Activated CD8-positive, alpha-beta memory T cell treated with anti-CD3 and anti-CD28 coated beads for 1 hour (primary cell): ENCODE measurements at places on chromosomes 3 and 15.

- DNase-seq: no peak
These were observed 149.9 kb downstream of the LRRK1 start for GRCh38 chr15:101068961-101069653.

GRCh38 chr3:61066800-61067199 is 184.5 kb downstream of the FHIT start:
- no peak for DNase-seq

DNA sequence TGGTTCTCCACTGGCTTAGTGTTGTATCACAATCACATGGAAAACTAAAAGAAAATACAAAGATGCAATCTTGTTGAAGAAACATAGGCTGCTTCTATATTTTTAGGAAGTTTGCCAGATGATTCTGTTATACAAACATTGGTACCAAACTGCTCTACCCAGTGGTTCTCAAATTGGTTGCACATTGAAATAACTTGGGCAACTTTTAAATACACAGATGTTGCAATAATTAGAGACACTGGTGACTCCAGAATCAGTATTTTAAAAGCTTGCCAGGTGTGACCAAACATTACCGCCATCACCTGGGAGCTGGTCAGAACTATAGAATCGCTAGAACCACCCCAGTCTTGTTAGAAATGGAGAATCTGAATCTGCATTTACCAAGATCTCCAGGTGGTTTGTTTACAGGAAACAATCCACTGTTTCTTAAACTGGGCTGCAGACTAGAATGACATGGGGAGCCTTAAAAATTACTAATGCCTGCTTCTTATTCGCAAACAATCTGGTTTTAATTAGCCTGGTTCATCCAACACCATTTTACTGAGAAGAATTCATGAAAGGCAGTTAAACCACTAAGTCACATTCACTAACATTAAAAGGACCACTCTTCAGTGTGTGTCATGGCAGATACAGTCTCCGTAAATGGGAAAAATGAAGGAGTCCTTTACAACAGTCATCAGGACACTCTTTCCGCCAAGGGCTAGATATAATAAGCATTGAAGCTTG is 76.5 kb downstream of the ACAP2 start:
- DNase-seq: no peak

DNA sequence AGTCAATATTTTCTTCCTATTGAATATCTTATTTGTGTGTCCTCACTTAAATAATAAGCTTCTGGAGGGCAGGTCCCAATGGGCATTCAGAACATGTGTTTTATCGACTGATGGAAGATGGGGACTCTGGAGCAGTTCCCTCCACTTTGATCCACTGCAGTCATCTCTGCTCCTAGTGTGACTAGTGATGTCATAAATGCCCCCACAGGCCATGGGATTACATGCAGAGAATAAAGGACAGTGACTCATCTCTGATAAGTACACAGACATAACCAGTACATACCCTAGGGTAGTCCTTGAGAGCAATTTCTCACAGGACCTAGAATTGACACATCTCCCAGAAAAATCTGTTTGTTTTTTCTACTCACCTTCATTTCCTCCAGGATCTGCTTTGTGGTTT is 49.4 kb upstream of the FMN1 start:
- no peak for DNase-seq

GRCh38 chr3:161406594-161407555 is 35.6 kb upstream of the SPTSSB start:
- DNase-seq: no peak

GRCh38 chr3:106534206-106534605 is 665.4 kb upstream of the CBLB start:
- no peak for DNase-seq

DNA sequence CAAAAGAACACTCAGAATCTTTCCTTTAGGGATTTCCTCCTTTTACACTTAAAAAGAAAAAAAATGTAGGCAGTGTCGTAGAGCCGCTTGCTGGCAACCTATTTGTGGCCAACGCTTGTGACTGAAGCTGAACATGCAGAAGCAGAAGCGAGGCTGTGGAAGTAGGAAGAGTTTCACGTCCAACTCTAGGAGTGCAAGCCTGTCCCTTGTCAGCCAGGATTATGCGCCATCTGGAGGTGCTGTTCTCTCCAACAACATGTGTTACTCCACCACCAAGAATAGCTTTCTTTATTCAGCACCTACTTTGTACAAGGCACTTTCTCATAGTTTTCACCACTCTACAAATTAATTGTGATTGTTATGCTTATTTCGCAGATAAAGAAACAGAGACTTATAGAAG is 223.2 kb upstream of the LMCD1 start:
- no peak for DNase-seq

DNA sequence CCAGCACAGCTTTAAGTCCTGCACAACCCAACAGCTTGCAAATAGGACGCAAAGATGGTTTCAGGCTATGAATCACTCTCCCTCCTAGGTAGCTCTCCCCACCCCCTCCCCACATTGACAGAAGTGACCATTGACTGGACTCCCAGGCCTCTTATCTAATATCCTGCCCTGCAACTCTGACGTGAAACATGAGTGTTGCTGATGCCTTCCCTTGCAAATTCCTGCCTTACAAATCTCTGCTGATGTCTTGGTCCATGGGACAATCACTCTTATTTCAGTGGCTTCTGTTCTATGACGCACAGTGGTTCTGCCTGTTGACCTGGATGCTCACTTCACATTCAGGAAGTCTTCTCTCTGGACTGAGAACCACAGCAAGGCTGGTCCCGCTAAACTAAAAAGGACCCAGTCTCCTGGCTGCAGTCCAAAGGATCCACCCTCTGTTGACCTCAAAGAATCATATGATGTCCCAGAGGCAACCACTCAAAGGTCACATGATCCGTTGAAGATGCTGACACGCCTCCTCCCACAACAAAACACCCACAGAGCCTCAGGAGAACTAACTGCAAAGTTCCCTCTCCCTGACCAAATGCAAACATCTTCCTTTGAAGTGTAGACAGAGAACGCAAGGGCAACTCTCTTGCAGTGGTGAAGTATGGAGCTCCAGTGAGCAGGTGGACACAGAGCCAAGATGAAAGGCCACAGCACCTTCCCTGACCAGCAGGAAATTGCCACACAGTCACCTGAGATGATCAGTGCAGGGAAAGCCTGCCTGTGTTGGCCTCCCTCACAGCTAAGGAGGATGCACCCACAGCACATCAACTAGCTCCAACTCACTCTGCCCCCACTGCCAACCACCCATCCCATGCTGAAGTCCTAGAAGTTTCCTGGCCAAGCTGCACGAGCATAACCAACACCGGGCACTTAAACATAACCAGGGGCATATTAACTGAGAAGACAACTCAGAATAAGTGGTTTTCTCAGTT is 112.3 kb downstream of the ADAMTS17 start:
- no peak for DNase-seq

DNA sequence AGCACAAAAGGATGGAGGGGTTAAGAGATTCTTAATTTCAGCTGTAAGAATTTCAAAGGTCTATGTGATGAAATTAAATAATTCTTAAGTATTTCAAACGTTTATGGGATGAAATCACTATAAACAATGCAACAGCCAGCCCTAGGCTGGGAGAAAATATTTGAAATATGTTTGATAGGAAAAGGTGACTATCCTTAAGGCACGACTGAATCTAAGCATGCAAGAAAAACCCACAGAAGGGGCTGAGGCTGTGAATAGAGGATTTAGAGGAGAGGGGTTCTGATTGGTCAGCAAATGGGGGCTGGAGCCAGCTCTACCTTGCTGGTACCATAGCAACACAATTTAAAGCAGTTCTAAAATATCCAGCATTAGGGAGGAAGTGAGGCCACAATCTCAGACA is 220.8 kb upstream of the ATP10A start:
- DNase-seq: no peak
